ENCODE measurements at places on chromosomes 4 and X. TPM values are rescaled to one million over a fixed set of nuclear protein-coding genes. Genes with fewer than 3 reads are reported as not detected.

DNA sequence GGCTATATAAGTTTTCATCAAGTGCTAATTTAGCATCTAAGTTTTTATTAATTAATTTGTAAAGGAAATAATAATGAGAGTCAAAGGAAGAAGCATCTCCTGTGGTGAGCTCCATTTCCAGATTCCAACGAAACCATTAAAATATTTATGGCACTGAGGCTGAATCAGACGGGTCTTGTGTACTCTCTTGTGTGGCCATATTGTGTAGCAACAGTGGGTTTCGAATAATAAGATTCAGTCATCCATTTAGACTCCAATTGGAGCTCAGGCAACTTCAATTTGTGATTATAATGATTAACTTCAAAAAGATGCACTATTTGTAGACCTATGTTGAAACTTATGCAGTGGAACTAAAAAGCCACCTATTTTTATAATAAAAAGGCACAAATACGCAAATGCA lies 82.4 kb downstream of the SNCA start:
- H3K4me3 ChIP-seq = no peak overlapping the region
- H3K27ac ChIP-seq = no peak overlapping the region
- H3K4me1 ChIP-seq = no peaks in the 10 kb centered on the region
- no peaks in the 10 kb centered on the region for H3K27me3 ChIP-seq

CXCL10 gene
- total RNA-seq = 2.9 TPM

DCX gene
- not detected for total RNA-seq

DNA sequence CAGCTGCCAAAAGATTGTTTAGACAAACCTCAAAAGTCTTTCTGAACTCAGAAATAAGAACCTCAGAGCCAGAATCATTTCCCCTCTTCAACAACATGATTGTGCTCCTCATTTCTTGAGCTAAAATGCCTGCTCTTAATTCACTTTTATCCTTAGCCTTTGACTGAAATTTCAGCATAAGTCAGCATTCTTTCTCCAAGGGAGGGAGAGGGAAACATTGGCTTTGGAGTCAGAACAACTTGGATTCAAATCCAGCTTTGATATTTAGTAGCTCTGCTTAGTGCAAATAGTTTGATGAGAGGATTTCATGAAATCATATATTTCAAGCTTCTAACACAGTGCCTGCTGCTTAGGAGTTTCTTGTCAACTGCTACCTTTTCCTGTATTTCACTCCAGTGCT lies 484.6 kb upstream of the INTU start:
- H3K36me3 ChIP-seq = no peaks in the 10 kb centered on the region
- H3K27ac ChIP-seq = no peak overlapping the region
- no peaks in the 10 kb centered on the region for H3K27me3 ChIP-seq
- no peak for DNase-seq
- no peaks in the 10 kb centered on the region for H3K4me1 ChIP-seq

- peaks cover 21% of the 10 kb centered on the region for H3K4me1 ChIP-seq
- H3K36me3 ChIP-seq = no peaks in the 10 kb centered on the region
- DNase-seq = no peak
- H3K27ac ChIP-seq = no peak overlapping the region
Measured at GRCh38 chrX:3807906-3808305, 94.5 kb upstream of the PRKX start.

DNA sequence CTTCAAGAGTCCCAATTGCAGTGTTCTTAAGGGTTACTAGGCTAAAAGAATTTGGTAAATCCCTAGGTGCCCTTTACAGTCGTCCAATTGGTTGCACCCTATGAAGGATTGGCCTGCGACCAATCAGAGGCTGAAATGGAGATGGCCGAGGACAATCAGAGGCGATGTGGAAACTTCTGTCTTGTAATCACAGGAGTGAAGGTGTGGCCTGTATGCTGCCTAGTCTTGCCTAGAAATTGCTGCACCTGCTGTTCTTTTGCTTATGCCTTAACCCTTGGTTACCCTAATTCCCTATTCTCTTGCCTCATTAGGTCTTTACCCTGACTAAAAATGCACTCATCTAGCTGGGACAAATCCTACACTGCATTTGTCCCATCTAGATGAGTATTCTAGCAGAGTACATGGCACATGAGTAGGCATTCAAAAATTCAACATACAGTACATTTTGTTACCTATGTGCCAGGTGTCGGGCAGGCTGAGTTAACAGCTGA lies 1.0 kb upstream of the DCK start:
- no peak for DNase-seq
- H3K27me3 ChIP-seq = no peaks in the 10 kb centered on the region
- peaks cover 34% of the 10 kb centered on the region for H3K4me1 ChIP-seq
- H3K27ac ChIP-seq = peak overlapping the region; percentile 88

DNA sequence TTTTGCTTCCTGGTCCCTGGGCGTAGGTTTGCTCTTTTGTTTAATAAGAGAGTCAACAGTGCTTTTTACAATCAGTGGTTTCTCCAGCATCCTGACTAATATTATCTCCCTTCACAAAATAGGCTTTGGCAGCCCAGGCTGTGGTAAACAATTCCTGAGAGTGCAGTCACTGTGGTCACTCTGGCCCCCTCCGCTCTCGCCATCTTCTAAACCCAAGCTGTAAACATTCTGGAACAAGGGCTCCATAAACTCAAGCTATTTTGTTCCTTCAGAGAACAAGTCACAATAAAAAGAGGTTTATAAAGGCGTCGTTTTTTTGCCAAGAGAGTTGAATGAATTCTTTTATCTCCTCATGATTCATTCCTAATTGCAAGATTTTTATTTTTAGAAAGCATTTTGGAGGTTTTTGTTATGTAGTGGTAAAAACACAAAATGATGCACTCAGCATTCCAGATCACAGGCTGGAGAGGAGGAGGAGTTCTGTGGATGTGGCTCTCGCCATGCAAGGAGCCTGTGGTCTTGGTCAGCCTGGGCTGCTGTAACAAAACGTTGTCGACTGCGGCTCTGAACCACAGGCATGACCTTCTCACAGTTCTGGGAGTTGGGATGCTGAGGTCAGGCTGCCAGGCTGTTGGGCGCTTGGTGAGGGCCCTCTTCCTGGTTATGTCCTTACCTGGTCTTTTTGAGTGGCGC lies 486.4 kb upstream of the FAT1 start:
- no peaks in the 10 kb centered on the region for H3K36me3 ChIP-seq
- H3K27me3 ChIP-seq = no peaks in the 10 kb centered on the region
- H3K4me1 ChIP-seq = no peaks in the 10 kb centered on the region

- no peak overlapping the region for H3K4me3 ChIP-seq
- H3K36me3 ChIP-seq = no peaks in the 10 kb centered on the region
- no peaks in the 10 kb centered on the region for H3K4me1 ChIP-seq
- H3K27ac ChIP-seq = no peak overlapping the region
Measured at GRCh38 chr4:167023364-167023925, 210.8 kb downstream of the SPOCK3 start.

CNOT6L gene
- total RNA-seq = 209 TPM

GRCh38 chr4:151786158-151786495 lies 25.3 kb upstream of the GATB start:
- no peak overlapping the region for H3K4me3 ChIP-seq
- no peak overlapping the region for H3K27ac ChIP-seq
- no peak for DNase-seq
- no peaks in the 10 kb centered on the region for H3K27me3 ChIP-seq

DNA sequence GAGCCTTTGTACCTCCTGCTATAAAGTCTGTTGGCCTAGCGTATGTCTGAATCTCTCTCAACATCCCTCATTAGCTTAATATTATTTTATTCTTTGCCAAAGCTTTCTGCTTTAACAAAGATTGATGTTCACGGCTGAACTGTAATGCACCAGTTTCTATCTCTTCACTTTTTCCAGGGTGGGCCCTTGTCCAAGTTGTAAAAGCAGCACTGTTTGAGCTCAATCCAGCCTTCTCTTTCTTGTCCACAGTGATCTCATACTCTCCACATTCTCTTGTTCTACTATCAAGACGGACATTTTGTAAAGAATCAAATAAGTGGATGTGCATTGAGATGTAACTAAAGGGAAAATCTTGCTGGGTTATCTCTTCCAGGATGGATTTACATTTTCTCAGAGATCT lies 34.4 kb upstream of the RTL3 start:
- no peak for DNase-seq
- no peaks in the 10 kb centered on the region for H3K36me3 ChIP-seq
- H3K4me1 ChIP-seq = no peaks in the 10 kb centered on the region
- H3K27ac ChIP-seq = no peak overlapping the region

- no peaks in the 10 kb centered on the region for H3K4me1 ChIP-seq
- no peak overlapping the region for H3K27ac ChIP-seq
- no peaks in the 10 kb centered on the region for H3K36me3 ChIP-seq
- no peak for DNase-seq
Measured at GRCh38 chr4:96092151-96092705, 252.3 kb downstream of the PDHA2 start.

KIT gene
- total RNA-seq = 0.22 TPM

TRIM75 gene
- not detected for total RNA-seq

DNA sequence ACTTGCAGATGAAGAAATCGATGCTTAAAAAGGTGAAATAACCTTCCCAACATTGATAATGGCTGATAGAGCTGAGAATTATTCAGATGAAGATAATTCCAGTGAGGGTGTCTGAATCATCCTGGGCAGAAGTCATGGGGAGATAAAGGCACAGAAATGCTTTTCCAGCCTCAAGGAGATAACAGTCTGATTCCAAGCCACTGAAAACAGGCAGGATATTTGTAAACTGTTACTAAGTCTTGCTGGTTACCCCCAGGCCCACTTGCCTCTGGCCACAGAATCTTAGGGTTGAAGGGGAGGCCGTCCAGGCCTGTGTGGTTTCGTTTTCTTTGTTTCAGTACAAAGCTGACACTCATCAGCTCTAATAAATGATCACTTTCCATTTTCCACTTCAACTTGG lies 158.5 kb downstream of the SH3KBP1 start:
- H3K27me3 ChIP-seq = no peaks in the 10 kb centered on the region
- H3K4me3 ChIP-seq = no peak overlapping the region
- H3K27ac ChIP-seq = peak overlapping the region; percentile 82

GRCh38 chrX:149508467-149508866 lies 3.4 kb upstream of the IDS start:
- peaks cover 3% of the 10 kb centered on the region for H3K36me3 ChIP-seq
- no peak overlapping the region for H3K4me3 ChIP-seq
- H3K4me1 ChIP-seq = peaks cover 32% of the 10 kb centered on the region
- peaks cover 22% of the 10 kb centered on the region for H3K27me3 ChIP-seq
- no peak overlapping the region for H3K27ac ChIP-seq
- no peak for DNase-seq

DNA sequence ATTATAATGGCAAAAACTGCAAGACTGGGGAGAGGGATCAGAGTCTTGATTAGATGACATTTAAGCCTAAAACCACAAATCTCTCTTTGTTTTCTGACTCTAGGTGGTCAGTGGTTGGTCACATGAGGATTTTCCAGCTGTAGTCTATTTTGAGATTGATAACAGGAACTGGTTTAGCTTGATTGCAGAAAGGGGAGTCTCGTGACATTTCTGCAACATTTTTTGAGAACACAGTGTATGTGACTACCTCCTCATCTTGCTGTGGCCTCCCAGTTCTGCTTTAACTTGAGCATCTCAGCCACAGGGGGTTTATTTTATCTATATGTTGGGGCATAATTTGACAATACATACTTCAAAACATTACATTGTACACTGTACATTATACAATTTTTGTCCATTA lies 726.4 kb upstream of the MAGEB2 start:
- no peak for DNase-seq
- H3K4me1 ChIP-seq = no peaks in the 10 kb centered on the region
- H3K27me3 ChIP-seq = no peaks in the 10 kb centered on the region

GRCh38 chrX:16517039-16517605 lies 132.8 kb upstream of the S100G start:
- H3K4me3 ChIP-seq = no peak overlapping the region
- H3K27me3 ChIP-seq = no peaks in the 10 kb centered on the region
- H3K27ac ChIP-seq = no peak overlapping the region

GRCh38 chr4:10120943-10121567 lies 4.5 kb upstream of the WDR1 start:
- H3K27ac ChIP-seq = no peak overlapping the region
- peaks cover 74% of the 10 kb centered on the region for H3K4me1 ChIP-seq
- no peak for DNase-seq
- no peak overlapping the region for H3K4me3 ChIP-seq
- no peaks in the 10 kb centered on the region for H3K36me3 ChIP-seq

DNA sequence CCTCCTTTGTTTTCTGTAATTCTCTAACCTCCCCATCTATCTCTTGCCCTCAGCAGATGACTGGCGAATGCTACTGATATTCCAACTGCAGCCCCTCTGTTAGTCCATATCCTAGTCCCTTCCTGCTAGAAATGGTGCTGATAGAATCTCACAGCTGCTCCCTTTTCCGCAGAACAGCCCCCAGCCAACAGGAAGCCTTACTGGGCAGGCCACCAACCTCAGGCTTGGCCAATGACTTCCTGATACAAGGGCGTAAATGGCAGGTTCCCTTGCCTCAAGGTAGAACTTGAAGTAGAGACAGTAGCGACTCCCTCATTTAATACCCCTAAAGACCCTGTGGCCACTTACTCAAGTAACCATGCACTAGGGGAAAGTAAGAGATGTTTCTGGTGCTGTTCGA lies 26.7 kb upstream of the SLC2A9 start:
- no peak overlapping the region for H3K27ac ChIP-seq
- no peaks in the 10 kb centered on the region for H3K4me1 ChIP-seq
- no peak for DNase-seq
- H3K27me3 ChIP-seq = no peaks in the 10 kb centered on the region
- peaks cover 3% of the 10 kb centered on the region for H3K36me3 ChIP-seq
- no peak overlapping the region for H3K4me3 ChIP-seq
